ENCODE measurements at places on chromosomes 5 and 9. TPM values are rescaled to one million over a fixed set of nuclear protein-coding genes. Genes with fewer than 3 reads are reported as not detected.
A peak's percentile ranks its signal among the peaks of the same experiment; 100 is the strongest.

IL13 gene
- not detected for total RNA-seq

GARIN3 gene
- not detected for total RNA-seq

SLC4A9 gene
- not detected for total RNA-seq

PTPN3 gene
- 48.5 TPM for total RNA-seq

GFRA3 gene
- 0.72 TPM for total RNA-seq

MELK gene
- total RNA-seq = 0.64 TPM

DNA sequence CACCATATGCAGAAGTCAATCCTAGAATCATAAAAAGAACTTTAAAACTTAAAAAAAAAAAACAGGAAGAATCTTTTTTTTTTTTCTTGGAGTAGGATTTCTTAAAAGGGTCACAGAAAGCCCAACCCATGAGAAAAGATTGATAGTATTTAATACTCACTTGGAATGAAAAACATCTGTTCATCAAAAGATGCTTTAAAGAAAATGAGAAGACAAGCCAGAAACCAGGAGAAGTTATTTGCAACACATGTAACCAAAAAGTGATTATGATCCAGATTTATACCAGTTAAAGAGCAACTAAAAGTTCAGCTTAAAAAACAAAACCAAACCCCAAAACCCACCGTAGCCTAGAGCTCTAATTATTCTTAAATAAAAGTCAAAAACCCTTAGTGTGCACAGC, 69.3 kb downstream of the TLE4 start:
- no peak for DNase-seq

- no peak for DNase-seq
Measured at GRCh38 chr5:174916227-174916626, 191.8 kb downstream of the MSX2 start.

DNA sequence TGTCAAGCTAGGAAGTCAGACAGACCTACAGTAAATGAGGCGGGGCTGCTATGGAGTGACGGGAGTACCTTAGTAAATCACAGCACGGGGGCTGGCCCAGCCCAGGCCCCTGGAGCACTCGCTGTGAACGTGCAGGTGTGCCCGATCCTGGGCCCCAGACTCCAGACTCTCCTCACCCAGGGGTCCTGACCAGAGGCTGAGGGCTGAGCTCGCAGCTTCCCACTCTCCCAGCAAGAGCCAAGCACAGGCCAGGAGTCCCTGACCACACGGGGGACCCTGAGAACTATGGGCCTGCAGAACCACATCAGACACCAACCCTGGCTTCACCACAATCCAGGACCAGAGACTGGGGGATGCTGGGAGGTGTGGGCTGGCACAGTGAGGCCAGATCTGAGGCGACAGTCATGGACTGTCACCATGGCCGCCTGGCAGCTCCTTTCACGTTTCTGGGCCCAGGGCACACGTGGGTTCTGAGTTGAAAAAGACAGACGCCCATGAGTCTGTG, 73.4 kb downstream of the ADAMTS2 start:
- DNase-seq = peak; percentile 16

DNA sequence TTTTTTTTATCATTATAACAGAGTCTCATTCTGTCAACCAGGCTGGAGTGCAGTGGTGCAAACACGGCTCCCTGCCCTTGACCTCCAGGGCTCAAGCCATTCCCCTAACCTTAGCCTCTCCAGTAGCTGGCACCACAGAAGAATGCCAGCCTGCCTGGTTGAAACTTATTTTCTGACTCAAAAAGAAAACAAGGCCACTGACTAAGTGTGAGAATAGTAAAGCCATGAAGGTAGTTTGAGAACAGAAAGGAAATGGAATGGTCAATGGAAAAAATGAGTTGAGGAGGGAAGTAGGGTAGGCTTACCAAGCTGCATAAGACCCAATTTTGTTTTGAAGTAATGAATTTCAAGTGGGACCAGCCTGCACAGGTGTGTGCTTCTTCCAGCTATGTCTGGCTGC, 82.8 kb upstream of the RORB start:
- DNase-seq = no peak

DNA sequence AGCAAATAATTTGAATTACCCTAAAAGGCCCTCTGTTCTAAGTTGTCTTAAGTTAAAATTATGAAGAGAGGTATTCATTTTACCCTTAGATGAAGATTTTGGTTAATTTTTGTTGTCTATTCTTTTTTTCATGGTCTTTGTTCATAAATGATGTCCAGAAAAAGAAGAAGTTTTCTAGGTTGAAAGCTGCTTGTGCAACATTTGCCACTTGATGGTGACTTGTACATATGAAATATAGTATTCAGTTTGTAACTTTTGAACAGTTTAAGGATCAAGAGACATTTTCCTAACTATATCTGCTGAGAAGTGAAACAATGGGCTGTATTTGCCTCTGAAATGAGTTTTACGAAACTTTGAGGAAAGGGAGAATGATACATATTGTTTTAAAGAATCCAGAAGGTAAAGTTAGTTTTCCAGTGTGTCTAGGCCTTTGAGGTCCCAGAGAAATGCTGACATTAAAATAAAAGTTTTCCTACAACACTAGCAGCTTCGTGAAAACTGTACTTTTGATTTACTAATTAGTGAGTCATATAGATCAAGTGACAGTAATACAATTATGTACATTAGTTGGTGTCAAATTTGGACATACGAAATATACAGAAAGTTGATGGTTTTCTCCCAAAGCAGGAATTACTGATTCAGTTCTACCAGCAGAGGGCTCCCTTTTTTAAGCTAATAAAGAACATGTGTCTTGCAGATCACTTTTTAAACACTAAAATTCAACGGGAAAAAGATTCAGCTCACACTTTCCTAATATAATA, 70.5 kb downstream of the PIK3R1 start:
- no peak for DNase-seq

DNA sequence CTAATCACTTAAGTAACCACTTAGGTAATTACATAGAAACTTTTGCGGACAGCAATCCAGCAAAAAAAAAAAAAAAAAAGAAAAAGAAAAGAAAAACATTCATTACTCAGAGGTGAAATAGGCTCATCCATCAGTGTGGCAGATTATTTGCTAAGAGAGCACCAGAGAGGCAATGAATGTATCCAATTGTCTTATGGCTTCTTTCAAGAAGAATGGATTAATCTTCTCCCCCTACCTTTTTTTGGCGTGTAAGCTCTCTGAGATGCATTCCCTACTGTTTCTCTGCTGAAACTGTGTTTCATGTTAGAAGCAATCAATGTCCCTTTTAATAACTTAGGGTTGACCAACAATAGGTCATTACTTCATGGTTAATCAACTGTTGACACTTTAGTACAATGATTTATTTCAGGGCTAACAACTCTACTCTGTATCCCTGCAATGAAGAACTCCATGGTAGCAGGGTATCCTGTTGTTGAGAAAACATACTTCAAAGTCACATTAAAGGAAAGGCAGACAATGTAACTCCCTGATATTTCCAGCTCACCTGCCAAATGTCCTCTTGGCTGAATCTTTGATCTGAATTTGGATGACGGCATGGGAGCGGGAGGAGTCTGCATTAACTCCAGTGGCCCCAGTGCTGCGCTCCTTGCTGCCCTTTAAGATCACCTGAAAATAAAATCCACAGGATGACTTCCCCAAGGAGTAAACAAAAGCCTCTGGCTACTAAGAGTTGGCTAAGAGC, 57.6 kb downstream of the KIF24 start:
- no peak for DNase-seq

- no peak for DNase-seq
Measured at GRCh38 chr5:81747030-81747429, 3.9 kb downstream of the SSBP2 start.

Measured in left ventricle myocardium superior (tissue), 1 donor.